ENCODE measurements at places on chromosomes 12 and 14.

DNA sequence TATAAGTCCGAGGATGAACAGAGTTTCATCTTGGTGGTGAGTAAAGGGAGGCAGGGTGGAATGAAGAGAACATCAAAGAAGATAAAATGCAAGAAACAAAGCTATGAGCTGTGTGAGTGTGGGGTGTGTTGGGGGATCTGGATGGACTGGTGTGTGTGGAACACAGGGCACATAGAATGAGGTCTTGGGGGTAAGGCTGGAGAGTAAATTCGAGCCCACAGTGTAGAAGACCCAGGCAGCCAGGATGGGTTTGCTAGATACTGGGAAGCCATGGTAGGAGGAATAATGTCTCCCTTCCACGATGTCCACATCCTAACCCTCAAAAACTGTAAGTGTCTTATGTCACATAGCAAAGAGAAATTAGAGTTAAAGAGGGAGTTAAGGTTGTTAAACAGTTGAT is 6.8 kb downstream of the KCNMB4 start:
- H3K4me1 ChIP-seq = no peaks in the 10 kb centered on the region
- H3K27me3 ChIP-seq = no peaks in the 10 kb centered on the region
- DNase-seq = no peak
- H3K36me3 ChIP-seq = no peaks in the 10 kb centered on the region

GRCh38 chr12:114073076-114073475 is 107.0 kb upstream of the RBM19 start:
- DNase-seq = no peak
- H3K4me1 ChIP-seq = no peaks in the 10 kb centered on the region
- H3K27ac ChIP-seq = no peak overlapping the region
- no peak overlapping the region for H3K4me3 ChIP-seq
- no peaks in the 10 kb centered on the region for H3K27me3 ChIP-seq

GRCh38 chr14:56569174-56569573 is 10.4 kb upstream of the TMEM260 start:
- no peak overlapping the region for H3K27ac ChIP-seq
- no peaks in the 10 kb centered on the region for H3K4me1 ChIP-seq
- no peaks in the 10 kb centered on the region for H3K27me3 ChIP-seq
- H3K4me3 ChIP-seq = no peak overlapping the region
- DNase-seq = no peak

DNA sequence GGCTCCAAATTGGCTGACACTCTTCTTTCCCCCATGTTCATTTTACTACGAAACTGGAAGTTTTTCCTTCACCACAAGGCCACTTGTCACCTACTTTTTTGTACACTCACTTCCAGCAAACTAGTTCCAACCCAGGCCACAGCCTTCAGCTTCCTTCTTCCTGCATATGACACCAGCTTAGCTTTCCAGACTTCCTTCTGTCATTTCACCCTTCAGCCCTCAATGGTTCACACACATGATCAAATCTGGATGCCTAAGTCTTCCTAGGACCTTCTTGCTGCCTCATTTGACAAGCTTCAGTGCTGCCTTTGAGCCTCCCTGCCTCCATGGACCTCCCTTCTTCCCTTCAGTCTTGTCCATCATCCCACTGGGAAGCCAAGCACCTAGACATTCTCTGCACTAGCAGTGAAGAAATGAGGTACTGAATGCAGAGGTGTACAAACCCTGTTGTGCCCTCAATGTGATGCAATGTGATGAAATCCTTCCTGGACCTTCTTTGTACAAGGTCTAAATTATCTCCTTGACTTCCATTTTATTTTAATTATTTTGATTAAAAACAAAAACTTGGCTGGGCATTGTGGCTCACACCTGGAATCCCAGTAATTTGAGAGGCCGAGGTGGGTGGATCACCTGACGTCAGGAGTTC is 4.3 kb upstream of the REC8 start:
- peaks cover 44% of the 10 kb centered on the region for H3K36me3 ChIP-seq
- no peak overlapping the region for H3K27ac ChIP-seq
- DNase-seq = no peak
- H3K4me1 ChIP-seq = peaks cover 13% of the 10 kb centered on the region
- no peak overlapping the region for H3K4me3 ChIP-seq

DNA sequence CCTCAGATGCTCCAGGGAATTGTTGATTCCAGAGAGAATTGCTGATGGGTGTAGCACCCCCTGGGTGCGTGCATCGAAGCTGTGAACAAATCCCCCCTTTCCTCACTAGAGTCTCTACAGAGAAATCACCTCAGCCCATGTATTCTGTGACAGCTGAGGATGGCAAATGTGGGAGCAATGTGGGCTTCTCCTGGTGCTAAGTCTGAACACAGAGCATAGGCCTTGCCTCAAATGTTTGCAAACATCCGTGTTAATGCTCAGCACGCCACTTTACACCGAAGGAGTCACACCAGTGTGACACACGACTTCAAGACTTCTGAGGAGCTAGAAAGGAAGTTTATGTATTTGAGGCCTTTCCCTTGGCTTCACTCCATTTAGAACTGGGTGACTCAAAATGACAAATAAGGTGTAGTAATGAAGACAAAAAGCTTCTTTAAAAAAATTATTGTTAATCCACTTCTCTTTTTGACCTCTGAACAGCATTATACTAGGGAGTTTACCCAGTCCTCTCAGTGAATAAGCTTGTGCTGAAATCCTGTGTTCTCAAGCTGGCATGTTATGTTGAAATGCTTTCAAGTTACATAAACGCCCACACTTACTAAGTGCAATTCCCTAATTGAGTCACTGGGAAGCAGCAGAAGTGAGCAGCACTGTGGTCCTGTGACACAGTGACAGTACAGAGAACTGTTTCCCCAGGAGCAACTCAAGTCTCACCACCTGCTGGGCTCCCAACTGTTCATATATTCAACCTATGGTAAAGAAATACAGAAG is 92.9 kb downstream of the FAR2 start:
- H3K4me3 ChIP-seq = no peak overlapping the region
- DNase-seq = peak; percentile 26
- no peaks in the 10 kb centered on the region for H3K36me3 ChIP-seq
- no peaks in the 10 kb centered on the region for H3K27me3 ChIP-seq
- H3K4me1 ChIP-seq = peaks cover 14% of the 10 kb centered on the region
- peak overlapping the region; percentile 26 for H3K27ac ChIP-seq

- peak; percentile 33 for DNase-seq
- peak overlapping the region; percentile 59 for H3K27ac ChIP-seq
- peaks cover 11% of the 10 kb centered on the region for H3K36me3 ChIP-seq
- no peaks in the 10 kb centered on the region for H3K27me3 ChIP-seq
- H3K4me1 ChIP-seq = peaks cover 18% of the 10 kb centered on the region
Observed at GRCh38 chr12:122062832-122063693, 15.5 kb upstream of the MLXIP start.

GRCh38 chr12:70415987-70416386 is 49.9 kb downstream of the KCNMB4 start:
- no peaks in the 10 kb centered on the region for H3K36me3 ChIP-seq
- no peak for DNase-seq
- H3K4me1 ChIP-seq = no peaks in the 10 kb centered on the region
- no peaks in the 10 kb centered on the region for H3K27me3 ChIP-seq
- no peak overlapping the region for H3K27ac ChIP-seq
- H3K4me3 ChIP-seq = no peak overlapping the region

DNA sequence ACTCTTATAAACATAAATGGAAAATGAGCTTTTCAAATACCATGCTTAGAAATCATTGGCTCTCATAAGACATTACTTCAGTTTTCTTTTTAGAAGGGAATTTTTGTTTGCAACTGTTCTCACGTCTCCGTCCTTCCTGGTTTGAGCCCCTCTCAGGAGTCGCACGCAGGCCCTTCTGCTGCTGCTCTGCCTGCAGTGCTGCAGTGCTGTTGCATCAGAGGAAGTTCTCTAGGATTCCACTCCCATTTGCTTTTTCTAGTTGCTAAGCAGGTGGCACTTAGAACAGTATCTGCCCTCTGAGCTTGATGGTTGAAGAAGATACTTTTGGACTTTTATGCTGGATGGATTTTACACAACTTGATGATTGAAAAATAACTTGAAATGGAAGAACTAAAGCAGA is 70.8 kb downstream of the SCN8A start:
- H3K27ac ChIP-seq = no peak overlapping the region
- no peak overlapping the region for H3K4me3 ChIP-seq
- H3K4me1 ChIP-seq = no peaks in the 10 kb centered on the region
- H3K36me3 ChIP-seq = no peaks in the 10 kb centered on the region
- DNase-seq = no peak
- peaks cover 15% of the 10 kb centered on the region for H3K27me3 ChIP-seq

DNA sequence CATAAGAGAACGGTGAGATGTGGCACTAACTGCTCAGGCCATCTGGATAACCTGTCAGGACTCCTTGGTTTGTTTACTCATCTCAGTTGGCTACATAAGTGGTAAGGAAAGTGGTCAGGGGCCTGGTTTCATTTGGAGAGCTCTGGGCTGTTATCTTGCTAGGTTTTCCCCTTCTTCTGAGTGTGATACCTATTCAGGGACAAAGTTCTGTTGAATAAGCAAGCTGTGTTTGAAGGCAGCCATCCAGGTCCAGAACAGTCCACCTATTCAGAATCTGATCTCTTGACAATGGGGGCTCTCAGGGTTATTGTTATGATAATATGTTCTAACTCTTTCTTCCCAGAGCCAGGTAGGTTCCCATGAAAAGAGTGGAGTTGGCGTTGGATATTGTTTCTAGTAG is 194.9 kb downstream of the PAH start:
- no peak overlapping the region for H3K4me3 ChIP-seq
- H3K36me3 ChIP-seq = no peaks in the 10 kb centered on the region
- no peaks in the 10 kb centered on the region for H3K27me3 ChIP-seq
- no peak overlapping the region for H3K27ac ChIP-seq

GRCh38 chr12:79085106-79085682 is 220.6 kb downstream of the SYT1 start:
- H3K36me3 ChIP-seq = no peaks in the 10 kb centered on the region
- no peaks in the 10 kb centered on the region for H3K4me1 ChIP-seq
- no peaks in the 10 kb centered on the region for H3K27me3 ChIP-seq
- H3K4me3 ChIP-seq = no peak overlapping the region
- no peak for DNase-seq

GRCh38 chr12:25415004-25415403 is 138.1 kb downstream of the LMNTD1 start:
- no peaks in the 10 kb centered on the region for H3K27me3 ChIP-seq
- no peak overlapping the region for H3K4me3 ChIP-seq
- DNase-seq = no peak
- H3K4me1 ChIP-seq = no peaks in the 10 kb centered on the region
- H3K27ac ChIP-seq = no peak overlapping the region
- H3K36me3 ChIP-seq = no peaks in the 10 kb centered on the region

- H3K36me3 ChIP-seq = peaks cover 16% of the 10 kb centered on the region
- H3K27ac ChIP-seq = no peak overlapping the region
- DNase-seq = no peak
- H3K4me3 ChIP-seq = no peak overlapping the region
- H3K27me3 ChIP-seq = no peaks in the 10 kb centered on the region
Observed at GRCh38 chr14:85622986-85623685, 93.2 kb downstream of the FLRT2 start.

DNA sequence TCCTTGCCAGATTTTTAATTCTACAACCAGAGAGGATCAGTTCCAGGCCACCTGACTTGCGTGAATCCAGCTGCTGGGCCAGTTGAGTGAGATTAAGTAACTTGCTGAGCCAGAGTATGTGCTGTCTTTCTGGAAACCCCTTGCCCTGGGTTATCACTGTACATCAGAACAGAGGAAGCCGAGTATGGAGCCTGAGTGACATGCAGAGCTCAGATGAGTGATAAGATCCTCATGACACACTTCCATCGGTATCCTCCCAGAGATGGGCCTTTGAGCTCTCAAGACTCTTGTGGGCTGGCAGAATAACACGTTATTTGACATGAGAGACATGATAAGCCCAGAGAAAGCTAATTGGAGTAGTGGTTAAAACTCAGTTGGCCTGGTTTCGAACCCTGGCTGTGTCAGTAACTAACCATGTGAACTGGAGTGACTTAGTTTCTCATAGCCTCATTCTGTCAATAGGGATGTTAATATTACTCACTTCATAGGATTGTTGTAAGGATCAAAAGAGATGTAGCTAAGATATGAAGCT is 388.1 kb downstream of the ZFP36L1 start:
- peak overlapping the region; percentile 6 for H3K27ac ChIP-seq
- H3K36me3 ChIP-seq = no peaks in the 10 kb centered on the region
- no peaks in the 10 kb centered on the region for H3K27me3 ChIP-seq
- H3K4me1 ChIP-seq = peaks cover 47% of the 10 kb centered on the region
- no peak overlapping the region for H3K4me3 ChIP-seq

DNA sequence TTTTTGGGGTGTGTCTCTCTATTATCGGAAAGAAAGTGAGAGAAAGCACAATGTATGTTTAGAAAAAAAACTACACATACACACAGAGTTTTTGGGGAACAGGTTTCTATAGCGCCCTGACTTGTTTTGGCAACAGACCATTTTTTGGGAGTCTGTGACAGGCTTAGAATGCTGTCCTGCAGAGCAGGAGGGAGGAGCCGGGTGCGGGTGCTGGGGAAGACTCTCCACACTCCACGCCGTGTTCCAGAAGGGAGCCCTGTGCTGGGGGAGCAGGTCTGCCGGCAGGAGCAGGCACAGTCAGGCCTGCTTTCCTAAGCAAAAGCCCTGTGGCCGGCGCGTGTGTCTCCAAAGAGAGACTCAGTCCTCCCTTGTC is 26.5 kb downstream of the CD9 start:
- no peak overlapping the region for H3K4me3 ChIP-seq
- H3K36me3 ChIP-seq = peaks cover 31% of the 10 kb centered on the region
- DNase-seq = no peak
- peak overlapping the region; percentile 99 for H3K27ac ChIP-seq
- H3K27me3 ChIP-seq = no peaks in the 10 kb centered on the region

DNA sequence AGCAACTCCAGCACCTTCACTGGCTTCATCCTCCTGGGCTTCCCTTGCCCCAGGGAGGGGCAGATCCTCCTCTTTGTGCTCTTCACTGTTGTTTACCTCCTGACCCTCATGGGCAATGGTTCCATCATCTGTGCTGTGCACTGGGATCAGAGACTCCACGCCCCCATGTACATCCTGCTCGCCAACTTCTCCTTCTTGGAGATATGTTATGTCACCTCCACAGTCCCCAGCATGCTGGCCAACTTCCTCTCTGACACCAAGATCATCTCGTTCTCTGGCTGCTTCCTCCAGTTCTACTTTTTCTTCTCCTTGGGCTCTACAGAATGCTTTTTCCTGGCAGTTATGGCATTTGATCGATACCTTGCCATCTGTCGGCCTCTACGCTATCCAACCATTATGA is 6.8 kb downstream of the OR11G2 start:
- no peak overlapping the region for H3K27ac ChIP-seq
- H3K4me3 ChIP-seq = no peak overlapping the region
- H3K4me1 ChIP-seq = no peaks in the 10 kb centered on the region

- H3K36me3 ChIP-seq = no peaks in the 10 kb centered on the region
- no peak overlapping the region for H3K4me3 ChIP-seq
- no peaks in the 10 kb centered on the region for H3K4me1 ChIP-seq
- H3K27me3 ChIP-seq = peaks cover 8% of the 10 kb centered on the region
- H3K27ac ChIP-seq = no peak overlapping the region
Observed at GRCh38 chr12:106739318-106739717, 35.2 kb upstream of the RIC8B start.

- no peaks in the 10 kb centered on the region for H3K4me1 ChIP-seq
- H3K36me3 ChIP-seq = no peaks in the 10 kb centered on the region
- H3K27ac ChIP-seq = no peak overlapping the region
- no peak for DNase-seq
- no peak overlapping the region for H3K4me3 ChIP-seq
Observed at GRCh38 chr12:70837026-70837425, 83.5 kb downstream of the PTPRR start.
